Thoracic aorta (tissue), 2 donors: ENCODE measurements at places on chromosomes 2 and 18.

DNA sequence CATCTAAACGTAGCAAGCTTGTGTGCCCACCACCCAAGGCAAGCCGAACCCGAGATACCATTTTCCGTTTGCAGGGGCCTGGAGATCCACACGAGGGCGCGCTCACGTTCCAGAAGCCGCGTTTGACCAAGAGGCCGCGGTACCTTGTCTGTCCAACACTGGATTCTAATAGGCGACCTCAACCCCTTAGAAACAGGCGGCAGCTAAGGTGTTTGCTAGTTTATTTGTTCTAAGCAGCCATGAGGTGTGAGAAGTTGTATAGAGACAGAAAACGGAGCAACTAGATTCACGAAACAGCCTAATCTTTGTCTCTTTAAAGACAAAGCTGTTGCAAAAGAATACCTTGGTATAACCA is 4.2 kb downstream of the HOXD11 start:
- DNase-seq: no peak

- DNase-seq: no peak
Measured at GRCh38 chr2:128715360-128715759, 396.7 kb upstream of the HS6ST1 start.

- peak; percentile 79 for DNase-seq
Measured at GRCh38 chr2:102020596-102021170, 28.9 kb downstream of the IL1R2 start.

GRCh38 chr2:241577413-241578122 is 19.0 kb downstream of the BOK start:
- no peak for DNase-seq

DNA sequence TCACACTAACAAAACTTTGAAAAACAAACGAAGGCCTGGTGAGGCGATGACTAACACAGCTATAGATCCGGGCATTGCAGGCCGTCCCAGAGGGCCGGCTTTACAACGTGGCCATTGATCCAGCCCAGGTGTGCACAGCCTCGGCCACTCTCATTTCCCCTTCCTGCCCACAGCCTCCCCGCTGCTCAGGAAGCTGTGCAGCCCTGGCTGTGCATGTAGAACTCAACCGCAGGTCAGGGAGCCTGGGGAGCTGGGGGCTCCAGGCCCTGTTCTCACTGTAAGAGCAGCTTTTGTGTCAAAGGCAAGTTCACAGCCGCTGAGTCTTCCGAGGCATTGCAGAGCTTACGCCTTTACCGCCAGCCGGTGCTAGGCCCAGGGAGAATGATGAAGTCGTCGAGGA is 87.2 kb downstream of the LONRF2 start:
- DNase-seq: no peak
